ENCODE measurements at places on chromosomes 4 and X.

DNA sequence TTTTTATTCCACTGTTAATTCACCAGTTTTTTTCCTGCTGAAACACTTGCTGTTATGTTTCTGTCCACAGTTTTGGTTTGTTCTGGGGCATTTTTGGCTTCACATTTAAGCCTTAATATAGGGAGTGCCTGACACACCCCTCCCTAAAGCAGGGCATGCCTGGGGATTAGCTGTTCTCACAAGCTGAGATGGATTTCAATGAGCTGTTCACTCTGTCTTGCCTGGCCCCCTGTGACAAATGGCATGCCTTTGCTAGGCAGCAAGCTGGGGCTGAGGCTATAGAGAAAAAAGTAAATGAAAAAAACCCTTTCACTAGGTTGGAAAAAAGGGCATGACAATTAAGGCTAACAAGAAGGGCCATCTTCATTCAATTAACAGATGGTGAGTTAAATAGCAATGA is 22.4 kb downstream of the LPAR4 start:
- no peak for DNase-seq

GRCh38 chr4:78653655-78654054 is 102.1 kb downstream of the ANXA3 start:
- no peak for DNase-seq

DNA sequence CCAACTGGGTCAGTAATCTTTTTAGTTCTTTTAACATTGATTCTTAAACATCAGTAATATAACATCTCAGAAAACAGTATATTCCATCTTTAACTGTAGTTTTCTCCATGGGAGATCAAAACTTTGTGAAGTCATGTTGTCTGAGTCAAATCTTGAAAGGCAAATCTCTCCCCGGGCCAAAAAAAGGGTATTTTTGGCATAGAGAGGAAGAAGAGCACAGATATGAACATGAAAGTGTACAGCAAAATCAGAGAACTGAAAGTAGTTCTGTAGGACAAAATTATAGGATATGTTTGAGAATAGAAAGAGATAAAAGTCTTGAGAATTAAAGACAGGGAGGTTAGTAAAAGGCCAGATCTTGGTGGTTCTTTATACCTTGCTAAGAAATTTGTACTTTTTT is 176.4 kb upstream of the GYPA start:
- no peak for DNase-seq

DNA sequence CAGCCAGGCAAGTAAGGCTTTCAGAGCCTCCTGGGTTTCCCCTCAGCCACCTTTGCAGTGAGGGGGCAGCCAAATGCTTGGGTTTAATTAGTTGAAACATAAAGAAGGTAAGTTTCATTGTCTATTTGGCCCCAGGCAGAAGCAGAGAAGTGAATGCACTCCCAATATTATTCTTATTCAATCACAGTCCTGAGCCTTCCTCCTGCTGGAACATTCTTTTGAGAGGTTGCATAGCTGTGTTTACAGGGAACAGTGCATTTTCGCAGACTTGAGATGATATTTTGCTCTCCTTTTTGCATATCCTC is 13.9 kb downstream of the SLC2A9 start:
- DNase-seq = no peak

DNA sequence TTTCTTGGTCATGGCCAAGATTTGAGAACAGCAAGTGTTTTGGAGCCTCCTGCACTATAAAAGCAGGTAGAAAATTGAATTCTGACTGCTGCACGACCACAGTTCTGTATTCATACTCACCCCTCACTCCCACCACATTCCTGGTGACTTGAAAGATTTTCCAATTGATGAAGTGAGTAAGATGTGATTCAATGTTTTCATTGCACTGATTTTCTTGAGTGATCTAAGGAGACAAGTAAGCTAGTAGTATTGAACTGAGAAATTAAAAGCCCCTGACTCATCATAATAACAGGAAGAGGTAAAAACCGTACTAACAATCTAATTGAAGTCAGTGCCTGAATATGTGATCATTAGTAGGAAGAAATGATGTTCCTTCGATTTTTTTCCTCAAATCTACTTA is 6.1 kb upstream of the SEC24D start:
- peak; percentile 39 for DNase-seq

- DNase-seq = no peak
Measured at GRCh38 chr4:153684182-153684970, at the start of gene TLR2. Gene TLR2 (plus strand): TSS chr4:153684280. CDS start chr4:153702908, 18,628 bp downstream.

DNA sequence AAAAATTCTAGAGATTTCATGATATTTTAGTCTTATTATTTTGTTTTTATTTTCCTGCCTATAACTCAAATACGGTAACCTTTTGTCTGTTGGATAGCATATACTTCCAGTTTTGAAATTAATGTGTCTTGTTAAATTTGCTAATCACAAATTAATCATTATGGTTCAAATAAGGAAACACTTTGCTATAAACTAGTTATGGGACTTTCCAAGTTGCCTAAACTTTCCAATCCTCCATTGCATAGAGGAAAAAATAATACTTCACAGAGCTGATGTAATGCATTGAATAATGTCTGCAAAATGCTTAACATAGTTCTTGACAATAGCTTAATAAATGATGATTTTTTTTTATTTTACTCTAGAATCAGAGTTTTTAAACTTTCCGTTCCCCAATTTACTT is 4.7 kb downstream of the GUCY1B1 start:
- DNase-seq = no peak

GRCh38 chrX:3501833-3502535 is 155.5 kb upstream of the MXRA5 start:
- peak; percentile 75 for DNase-seq

DNA sequence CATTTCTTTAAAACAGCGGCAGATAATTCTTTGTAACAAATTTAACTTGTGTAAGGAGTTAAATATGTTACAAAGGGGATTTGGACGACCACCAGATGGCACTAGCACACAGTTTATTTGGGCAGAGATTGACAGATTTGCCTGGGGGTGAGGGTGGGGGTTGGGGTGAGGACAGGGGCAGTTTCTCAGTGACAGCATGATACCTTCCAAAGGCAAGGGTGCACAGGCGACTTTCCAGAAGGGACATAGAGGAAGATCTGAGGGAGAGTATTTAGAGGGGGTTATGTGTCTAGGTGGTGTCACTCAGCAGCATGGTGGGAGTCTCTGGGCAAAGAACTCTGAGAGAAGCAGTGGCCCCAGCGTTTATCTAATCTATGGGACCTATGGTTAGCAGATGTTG is 9.6 kb upstream of the TMA16 start:
- no peak for DNase-seq

DNA sequence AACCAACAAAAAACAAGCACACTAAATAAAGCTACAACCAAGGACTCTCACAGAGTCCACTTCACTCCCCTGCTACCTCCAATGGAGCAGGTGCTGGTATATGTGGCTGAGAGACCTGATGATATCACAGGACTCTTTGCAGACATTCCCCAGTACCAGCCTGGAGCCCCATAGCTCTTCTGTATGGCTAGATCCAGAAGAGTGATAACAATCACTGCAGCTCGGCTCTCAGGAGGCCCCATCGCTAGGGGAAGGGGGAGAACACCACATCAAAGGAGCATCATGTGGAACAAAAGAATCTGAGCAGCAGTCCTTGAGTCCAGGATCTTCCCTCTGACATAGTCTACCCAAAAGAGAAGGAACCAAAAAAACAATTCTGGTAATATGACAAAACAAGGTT is 237.1 kb upstream of the TLL1 start:
- no peak for DNase-seq

DNA sequence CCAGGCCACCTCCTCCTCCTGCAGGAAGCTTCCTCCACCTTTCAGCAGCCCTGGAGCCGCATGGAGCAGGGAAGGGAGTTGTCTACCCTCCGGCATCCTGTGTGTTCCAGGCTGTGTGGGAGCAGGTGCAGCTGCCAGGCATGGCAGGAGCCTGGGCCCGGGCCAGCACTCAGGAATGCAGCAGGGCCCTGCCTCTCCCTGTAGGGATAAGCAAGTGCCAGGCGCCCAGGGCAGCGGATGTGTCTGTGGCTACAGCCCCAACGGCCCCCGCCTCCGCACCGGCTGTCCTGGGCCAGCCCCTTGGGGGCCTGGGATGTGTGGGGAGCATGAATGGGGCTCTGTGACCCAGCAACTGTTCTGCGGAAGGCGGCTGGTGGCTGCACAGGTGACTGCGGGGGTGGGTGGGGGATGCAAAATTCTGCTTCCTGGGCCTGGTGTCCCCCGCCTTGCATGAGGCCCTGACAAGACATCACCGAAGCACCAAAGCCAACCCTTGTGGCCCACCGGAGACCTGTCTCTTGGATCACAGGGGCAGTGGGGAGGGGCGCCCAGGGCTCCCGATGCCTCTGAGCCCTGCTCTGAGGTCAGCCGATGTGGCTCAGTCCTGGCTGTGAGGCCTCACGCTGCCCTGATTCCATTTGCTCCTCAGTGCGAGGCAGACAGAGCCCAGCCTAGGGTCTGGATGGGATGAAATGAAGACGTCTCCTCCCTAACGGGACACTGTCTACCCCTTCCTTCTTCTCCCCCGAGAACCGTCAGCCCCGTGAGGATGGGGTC is 1.4 kb upstream of the DOK7 start:
- DNase-seq = peak; percentile 94

DNA sequence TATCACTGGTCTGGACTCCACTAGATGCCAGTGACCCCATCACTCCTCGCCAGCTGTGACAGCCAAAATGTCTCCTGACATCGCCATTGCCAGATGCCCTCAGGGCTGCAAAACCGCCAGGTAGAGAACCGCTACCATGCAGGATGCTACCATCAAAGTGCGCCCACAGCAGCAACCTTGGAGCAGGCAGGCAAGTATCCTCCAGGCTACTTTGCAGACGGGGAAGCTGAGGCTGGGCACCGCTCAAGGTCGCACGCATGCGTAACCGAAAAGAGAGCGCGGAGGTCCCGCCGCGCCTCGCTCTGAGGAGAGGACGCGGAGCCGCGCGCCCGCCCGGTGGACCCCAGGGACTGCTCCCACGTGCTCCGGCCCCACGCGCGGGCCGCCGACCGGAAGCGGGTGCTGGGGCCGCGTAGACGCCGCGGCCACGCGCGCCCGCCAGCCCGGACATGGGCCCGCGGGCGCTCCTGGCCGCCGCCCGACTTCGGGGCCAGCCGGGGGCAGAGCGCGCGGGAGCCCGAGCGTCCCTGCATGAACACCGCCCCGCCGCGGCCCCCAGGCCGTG is at the start of gene STS:
Gene STS, plus strand, starts transcription at position 300 of the 565 bp plus-strand sequence. CDS start 105,488 bp downstream, outside the sequence.
- no peak for DNase-seq

GRCh38 chr4:141011901-141012315 is 121.4 kb downstream of the RNF150 start:
- no peak for DNase-seq

GRCh38 chr4:17687237-17687857 is 72.9 kb downstream of the MED28 start:
- DNase-seq = no peak

GRCh38 chr4:37767546-37767945 is 58.9 kb upstream of the PGM2 start:
- DNase-seq = peak; percentile 55

GRCh38 chr4:133062851-133063250 is 86.2 kb upstream of the PCDH10 start:
- DNase-seq = peak; percentile 83

GRCh38 chr4:176794151-176794550 is 1.4 kb upstream of the VEGFC start:
- peak; percentile 71 for DNase-seq

GRCh38 chr4:150656891-150657290 is 74.9 kb downstream of the MAB21L2 start:
- DNase-seq = no peak

GRCh38 chr4:129358571-129358970 is 262.6 kb downstream of the C4orf33 start:
- peak; percentile 63 for DNase-seq

DNA sequence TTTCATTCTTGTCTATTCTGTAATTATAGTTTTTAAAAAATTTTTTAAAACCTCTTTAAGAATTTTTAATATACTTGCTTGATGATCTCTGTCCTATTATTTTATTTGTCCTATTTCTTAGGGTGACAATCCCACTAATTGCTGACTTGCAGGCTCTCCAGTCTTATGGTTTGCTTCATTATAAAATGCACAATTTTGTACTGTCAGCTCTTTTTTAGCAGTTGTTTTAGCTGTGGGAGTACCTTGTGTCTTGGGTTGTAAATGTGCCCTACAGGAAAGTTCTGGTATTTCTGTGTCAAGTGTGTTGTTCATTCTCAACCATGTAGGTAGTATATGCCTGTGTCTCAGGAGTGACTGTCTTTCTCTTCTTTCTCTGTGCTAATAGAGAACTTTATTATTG is 118.2 kb upstream of the IL15 start:
- DNase-seq = no peak

DNA sequence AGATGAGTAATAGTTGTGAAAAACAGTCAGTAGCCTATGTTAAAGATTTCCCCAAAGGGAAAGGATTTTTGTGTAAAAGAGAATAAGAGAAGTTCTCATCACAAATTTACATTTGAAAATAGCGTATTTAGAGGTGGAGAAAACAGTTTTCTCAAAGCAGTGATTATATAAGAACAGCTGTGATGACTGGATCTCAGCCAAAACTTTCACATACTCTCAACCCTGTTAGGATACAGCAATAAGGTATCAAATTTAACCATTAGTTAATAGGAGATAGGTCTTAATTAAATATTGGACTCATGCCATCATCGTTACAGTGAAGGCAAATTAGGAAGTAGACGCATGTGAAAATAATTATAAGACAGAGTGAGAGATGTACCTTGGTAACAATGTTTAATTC is 622.7 kb downstream of the PCDH18 start:
- no peak for DNase-seq

DNA sequence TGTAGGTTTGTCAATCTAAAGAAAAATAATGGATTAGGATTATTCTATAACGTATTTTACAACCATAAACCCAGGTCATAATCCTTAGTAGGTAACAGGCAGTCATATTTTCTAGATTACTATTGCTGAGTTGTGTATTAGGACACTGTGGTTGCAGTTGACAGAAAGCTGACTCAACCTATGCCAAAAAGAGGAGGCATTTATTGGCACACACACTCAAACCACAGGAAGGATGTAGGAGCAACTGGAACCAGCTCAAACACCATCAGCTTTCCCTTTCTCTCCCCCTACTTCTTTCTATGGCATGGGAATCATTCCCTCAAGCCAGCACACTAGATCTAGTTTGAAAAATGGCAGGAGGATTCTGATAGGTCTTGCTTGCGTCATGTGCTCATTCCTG is 136.4 kb upstream of the FAM9C start:
- no peak for DNase-seq

GRCh38 chr4:41214825-41215146 is 444 bp upstream of the APBB2 start:
- DNase-seq = no peak

- DNase-seq = no peak
Measured at GRCh38 chr4:116880625-116881024, 204.8 kb downstream of the TRAM1L1 start.

Data from retinal pigment epithelial cell (primary cell).